Body of pancreas (tissue), 4 donors: ENCODE measurements at places on chromosomes 5 and 9. TPM values are rescaled to one million over a fixed set of nuclear protein-coding genes. Genes with fewer than 3 reads are reported as not detected.

CDKN2B gene
- total RNA-seq: 9.6 TPM

FOXD4L3 gene
- total RNA-seq: not detected

IFNA13 gene
- not detected for total RNA-seq

CD72 gene
- total RNA-seq: 3.9 TPM
